Glutamatergic neuron (in vitro differentiated cells): ENCODE measurements at places on chromosomes 3 and 15.

- DNase-seq: no peak
These were observed 14.8 kb downstream of the MRPS11 start for GRCh38 chr15:88482263-88482662.

DNA sequence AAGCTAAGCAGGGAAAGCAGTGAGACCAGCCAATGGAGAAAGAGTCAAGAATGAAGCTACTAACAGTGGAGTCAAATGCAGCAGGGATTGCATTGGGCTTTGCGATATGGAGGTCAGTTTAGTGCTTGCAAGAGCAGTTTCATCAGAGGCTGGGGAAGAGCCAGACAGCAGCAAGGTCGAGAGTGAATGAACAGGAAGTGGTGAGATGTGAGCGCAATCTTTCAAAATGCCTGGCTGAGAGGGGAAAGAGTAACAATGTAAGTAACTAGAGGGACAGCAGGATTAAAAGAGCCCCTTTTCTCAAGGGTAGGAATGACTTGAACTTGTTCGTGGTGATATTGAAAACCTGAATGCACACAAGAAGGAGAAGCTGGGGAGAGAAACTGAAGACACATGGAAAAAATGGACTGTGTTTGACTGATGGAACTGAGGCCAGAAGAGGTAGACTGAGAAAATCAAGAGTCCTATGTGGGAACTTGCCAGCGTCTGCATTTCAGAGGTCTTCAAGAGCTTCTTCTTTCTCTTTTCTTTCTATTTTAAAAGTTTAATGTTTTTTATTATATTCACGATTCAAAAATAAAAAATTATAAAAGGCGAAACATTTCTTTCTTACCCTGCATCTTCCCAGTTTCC lies 30.6 kb upstream of the GPR160 start:
- DNase-seq: no peak

GRCh38 chr3:44110648-44111047 lies 131.0 kb upstream of the TOPAZ1 start:
- no peak for DNase-seq

GRCh38 chr15:52010633-52011595 lies 8.1 kb upstream of the MAPK6 start:
- no peak for DNase-seq

DNA sequence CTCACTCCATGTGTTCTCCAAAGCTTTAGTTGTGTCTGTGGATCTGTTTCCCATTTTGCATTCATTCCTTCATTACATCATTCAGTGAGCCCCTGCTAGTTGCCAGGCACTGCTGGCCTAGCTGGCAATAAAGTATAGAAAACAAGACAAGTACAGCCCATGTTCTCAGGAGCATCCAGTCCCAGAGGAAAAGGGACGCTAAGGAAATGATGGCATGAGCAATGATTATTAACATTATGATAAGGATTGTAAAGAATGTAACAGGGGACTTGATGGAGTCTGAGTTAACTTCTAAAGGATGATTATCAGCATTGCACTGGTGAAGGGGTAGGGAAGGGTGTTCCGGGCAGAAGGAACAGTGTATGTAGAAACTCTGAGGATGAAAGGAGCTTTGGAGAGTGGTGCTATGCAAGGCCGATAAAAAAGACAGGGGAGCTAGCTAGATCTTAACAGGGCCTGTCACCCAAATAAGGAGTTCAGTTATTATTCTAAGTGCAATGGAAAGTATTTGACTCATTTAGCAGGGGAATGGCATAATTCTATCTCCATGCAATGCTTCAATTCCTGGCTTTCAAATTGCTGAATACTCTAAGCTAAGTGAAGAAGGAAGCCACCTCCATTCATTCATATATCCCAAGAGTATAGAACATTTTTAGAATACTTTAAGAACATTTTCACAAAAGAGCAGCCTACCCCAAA lies 258.2 kb upstream of the STT3B start:
- DNase-seq: no peak

- DNase-seq: no peak
These were observed 128.0 kb downstream of the ATP8B4 start for GRCh38 chr15:49990835-49991545.

DNA sequence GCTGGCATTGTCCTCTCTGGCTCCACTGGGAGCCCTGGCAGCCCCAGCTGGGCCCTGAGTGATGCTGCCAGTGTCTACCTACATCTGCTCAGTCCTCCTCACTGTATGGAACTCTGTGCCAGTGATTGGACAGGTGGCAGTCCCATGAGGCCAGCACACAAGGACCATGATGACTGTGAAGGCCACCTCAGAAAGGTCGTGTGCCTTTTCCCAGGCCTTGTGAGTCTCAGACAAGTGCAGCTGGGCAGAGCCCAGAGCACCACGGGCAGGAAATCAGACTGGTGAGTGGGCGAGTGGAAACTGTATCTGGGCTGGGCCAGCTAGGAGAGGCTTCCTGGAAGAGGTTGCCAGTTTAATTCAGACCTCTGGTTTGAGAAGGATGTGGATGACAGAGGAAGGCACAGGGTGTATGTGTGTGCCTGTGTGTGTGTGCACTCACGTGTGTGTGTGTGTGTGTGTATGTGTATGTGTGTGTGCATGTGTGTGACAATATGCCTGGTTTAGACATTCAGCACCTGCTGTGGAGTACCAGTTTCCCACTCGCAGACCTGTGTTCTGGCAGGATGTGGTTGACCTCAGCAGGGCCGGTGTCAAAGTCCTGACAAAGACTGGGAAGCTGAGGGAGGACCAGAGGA lies 7.0 kb downstream of the MAPKAPK3 start:
- DNase-seq: no peak

DNA sequence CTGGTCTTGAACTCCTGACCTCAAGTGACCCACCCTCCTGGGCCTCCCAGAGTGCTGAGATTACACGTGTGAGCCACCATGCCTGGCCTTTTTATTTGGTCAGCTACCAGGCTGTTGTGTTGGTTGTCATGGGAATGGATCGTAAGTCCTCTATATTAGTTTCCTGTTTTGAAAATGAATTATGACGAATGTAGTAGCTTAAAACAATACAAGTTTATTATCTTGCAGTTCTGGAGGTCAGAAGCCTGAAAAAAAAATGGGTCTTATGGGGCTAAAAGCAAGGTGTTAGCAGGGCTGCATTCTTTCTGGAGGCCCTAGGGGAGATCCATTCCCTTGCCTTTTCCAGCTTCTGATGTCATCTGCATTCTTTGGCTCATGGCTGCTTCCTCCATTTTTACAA lies 25.1 kb upstream of the HERC1 start:
- no peak for DNase-seq

DNA sequence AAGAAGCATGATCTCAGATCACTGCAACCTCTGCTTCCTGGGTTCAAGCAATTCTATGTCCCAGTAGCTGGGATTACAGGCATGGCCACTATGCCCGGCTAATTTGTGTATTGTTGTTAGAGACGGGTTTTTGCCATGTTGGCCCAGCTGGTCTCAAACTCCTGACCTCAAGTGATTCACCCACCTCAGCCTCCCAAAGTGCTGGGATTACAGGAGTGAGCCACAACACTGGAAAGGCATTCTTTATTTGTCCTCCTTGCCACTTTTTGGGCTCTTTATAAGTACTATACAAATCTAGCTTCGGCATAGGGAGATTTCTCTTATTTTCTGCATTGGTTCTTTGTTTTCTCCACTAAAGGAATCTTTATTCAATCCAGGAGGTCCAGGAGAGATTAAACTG lies 18.6 kb downstream of the CMTM8 start:
- DNase-seq: no peak
